GM23248 (cell line): ENCODE measurements at places on chromosomes 5 and 9. TPM values are rescaled to one million over a fixed set of nuclear protein-coding genes. Genes with fewer than 3 reads are reported as not detected.

GRCh38 chr9:6692881-6693361 lies 47.4 kb upstream of the GLDC start:
- no peaks in the 10 kb centered on the region for H3K36me3 ChIP-seq
- H3K27me3 ChIP-seq = no peaks in the 10 kb centered on the region
- DNase-seq = no peak
- no peak overlapping the region for H3K27ac ChIP-seq
- H3K4me1 ChIP-seq = no peaks in the 10 kb centered on the region

DNA sequence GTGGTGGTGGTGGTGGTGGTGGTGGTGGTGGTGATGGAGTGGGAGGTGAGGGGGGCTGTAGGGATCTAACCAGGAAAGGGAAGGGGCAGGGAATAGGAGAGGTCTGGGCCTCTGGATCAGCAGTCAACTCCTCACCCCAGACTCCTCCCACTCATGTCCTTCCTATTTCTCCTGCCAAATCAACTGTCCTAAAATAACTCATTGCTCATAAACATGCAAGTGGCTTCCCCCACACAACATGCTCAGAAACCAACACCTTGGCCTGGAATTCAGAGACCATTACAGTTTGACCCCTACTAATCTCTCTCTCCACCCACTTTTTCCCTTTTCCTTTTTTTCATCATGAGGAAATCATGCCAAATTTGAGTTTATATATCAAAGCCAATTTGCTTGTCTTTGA lies 8.4 kb upstream of the FSD1L start:
- no peak overlapping the region for H3K4me3 ChIP-seq
- peak; percentile 39 for DNase-seq
- H3K27ac ChIP-seq = no peak overlapping the region
- peaks cover 21% of the 10 kb centered on the region for H3K4me1 ChIP-seq

GRCh38 chr5:139130214-139130613 lies 68.0 kb downstream of the SIL1 start:
- H3K4me3 ChIP-seq = no peak overlapping the region
- DNase-seq = no peak
- H3K27ac ChIP-seq = no peak overlapping the region
- peaks cover 6% of the 10 kb centered on the region; the same call in 1 of the 2 replicates for H3K36me3 ChIP-seq

DNA sequence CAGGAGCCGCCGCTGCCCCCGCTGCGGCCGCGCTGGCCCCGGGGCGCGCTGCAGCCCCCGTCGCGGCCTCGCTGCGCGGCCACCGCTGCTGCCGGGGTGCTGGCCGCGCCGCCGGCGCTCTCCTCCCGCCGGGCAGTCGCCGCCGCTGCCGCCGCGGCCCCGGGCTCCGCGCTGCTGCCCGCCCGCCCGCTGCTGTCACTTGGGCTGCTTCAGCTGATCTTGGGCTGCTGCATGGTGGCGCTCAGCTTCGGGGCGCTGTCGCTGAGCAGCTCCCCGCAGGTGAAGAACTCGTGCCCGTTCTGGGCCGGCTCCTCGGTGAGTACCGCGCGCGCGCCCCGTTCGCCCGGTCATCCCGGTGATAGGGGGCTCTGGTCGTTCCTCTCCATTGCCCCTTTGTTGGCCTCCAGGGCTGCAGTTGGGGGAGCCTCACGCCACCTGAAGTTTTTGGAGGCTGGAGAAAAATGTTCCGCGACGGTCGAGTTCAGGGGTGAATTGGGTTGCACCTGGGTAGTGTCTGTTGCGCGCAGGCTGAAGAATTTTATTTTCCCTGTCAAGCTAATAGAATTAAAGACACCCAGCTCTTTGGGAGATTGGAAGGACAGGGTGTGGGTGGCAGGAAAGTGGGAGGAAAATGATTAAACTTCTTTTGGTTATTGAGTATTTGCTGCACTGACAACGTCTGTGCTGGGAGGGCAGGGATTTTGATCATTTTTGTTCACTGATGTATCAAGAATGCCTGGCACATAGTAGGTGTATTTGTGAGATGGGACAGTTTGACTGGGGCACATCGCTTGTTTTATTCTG lies 596 bp downstream of the ENTREP1 start:
- peaks cover 75% of the 10 kb centered on the region for H3K27me3 ChIP-seq
- no peak overlapping the region for H3K27ac ChIP-seq
- peak overlapping the region; percentile 55 for H3K4me3 ChIP-seq
- H3K4me1 ChIP-seq = no peaks in the 10 kb centered on the region
- peak; percentile 32 for DNase-seq

DNA sequence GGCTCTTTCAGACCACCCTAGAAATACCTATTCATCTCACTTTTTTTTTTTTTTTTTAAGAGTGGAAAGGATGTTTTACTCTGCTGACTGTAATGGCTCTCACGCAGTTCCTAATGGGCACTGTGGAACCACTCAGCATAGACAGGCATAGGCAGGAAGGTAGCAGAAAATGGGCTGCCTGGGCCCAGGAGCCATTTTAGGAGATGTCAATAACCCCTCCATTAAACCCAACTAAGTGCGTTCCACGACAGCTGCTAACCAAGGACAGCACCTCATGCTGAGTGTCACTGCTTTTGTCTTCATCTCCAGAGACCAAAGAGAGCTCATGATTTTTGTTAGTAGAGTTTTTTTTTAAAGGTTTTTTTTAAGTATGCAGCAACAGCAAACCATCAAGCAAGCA lies 15.3 kb downstream of the MAP1B start:
- H3K36me3 ChIP-seq = peaks cover 56% of the 10 kb centered on the region
- no peak overlapping the region for H3K27ac ChIP-seq

- DNase-seq = peak; percentile 73
- no peak overlapping the region for H3K27ac ChIP-seq
- peaks cover 19% of the 10 kb centered on the region for H3K27me3 ChIP-seq
- no peak overlapping the region for H3K4me3 ChIP-seq
- 0 out of 2 replicates have a peak, but pooled peaks cover 7% of the 10 kb centered on the region for H3K4me1 ChIP-seq
Observed at GRCh38 chr5:107381189-107381856, 289.4 kb downstream of the EFNA5 start.

DNA sequence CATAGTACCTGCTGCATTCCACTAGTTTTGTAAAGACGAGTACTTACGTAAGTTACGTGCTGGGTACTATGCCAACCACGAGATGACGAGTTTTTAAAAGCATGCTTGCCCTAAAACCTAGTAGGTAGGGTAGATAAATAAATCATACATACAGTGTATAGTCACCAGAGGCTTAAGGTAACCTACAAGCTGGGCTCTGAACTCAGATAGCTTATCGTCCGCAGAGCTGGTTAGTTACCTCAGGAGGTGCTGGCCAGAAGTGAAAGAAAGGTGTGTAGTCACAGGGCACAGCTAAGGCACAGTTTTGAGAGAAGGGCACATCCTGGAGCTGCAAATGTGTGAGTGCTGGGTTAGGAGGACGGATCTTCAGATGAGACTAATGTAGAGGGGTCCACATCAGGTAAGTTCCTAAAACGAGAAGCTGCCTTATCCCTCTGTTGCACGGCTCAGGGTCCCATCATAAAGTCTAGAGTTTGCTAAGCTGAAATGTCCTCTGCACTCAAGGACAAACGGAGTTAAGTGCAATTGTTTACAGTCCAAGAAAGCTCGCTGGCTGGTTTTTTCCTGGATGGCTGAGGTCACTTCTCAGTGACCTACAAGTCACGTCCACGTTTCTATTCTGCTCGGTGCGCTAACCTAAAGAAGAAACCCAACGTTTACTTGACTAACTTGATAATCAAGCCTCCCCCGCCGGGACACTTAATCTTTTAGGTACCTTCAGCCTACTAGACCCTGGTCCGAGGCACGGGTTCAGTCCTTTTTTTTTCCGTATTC lies 1.1 kb upstream of the SNX24 start:
- no peaks in the 10 kb centered on the region for H3K36me3 ChIP-seq
- DNase-seq = peak; percentile 33
- no peaks in the 10 kb centered on the region for H3K27me3 ChIP-seq
- H3K27ac ChIP-seq = peak overlapping the region; percentile 87
- peaks cover 29% of the 10 kb centered on the region for H3K4me1 ChIP-seq

DNA sequence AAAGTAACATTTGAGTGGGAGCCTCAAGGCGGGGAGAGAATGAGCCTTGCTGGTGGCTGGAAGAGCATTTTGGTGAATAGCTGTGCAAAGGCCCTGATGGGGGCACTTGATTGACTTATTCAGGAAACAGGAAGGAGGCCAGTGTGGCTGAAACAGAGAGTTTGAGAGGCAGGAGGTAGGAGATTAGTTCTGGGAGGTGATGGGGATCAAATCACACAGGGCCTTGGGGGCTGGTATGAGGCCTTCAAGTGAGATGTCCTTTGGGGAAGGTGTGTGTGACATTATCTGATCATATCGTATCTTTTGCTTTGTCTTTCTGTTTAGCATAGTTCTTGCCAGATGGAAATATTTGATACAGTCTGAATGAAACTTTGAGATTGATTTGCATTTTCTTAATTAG lies 172.3 kb downstream of the TENT4A start:
- no peak for DNase-seq
- H3K27me3 ChIP-seq = no peaks in the 10 kb centered on the region
- H3K36me3 ChIP-seq = no peaks in the 10 kb centered on the region
- H3K4me1 ChIP-seq = no peaks in the 10 kb centered on the region

Gene C5orf34
- 3.1 and 5.2 TPM in 2 replicates for total RNA-seq

Gene TMC1
- 2.4 TPM in 1 of 2 replicates, not detected in the other for total RNA-seq

Gene SMIM33
- total RNA-seq = not detected in 2 replicates

Gene MARCHF6
- 44.9 and 56.4 TPM in 2 replicates for total RNA-seq
